ENCODE measurements at places on chromosomes 6 and 20. TPM values are rescaled to one million over a fixed set of nuclear protein-coding genes. Genes with fewer than 3 reads are reported as not detected.

Gene SLC26A8
- under 0.01 TPM for total RNA-seq

Gene PHACTR1
- 0.08 TPM for total RNA-seq

Gene SCRT2
- not detected for total RNA-seq

Gene SLC22A23
- 25.2 TPM for total RNA-seq

Gene COX4I2
- not detected for total RNA-seq

Gene SUMO4
- 0.70 TPM for total RNA-seq

Gene PRKN
- total RNA-seq = 3.9 TPM

Gene SPAG4
- total RNA-seq = 17.3 TPM

Gene HLA-DRB5
- not detected for total RNA-seq

Gene KCNK16
- not detected for total RNA-seq

Gene SH3BGRL2
- total RNA-seq = 1.3 TPM

Gene PDE10A
- 1.9 TPM for total RNA-seq

Gene TCF15
- total RNA-seq = 0.12 TPM

Gene HAO1
- not detected for total RNA-seq

Gene PTCRA
- not detected for total RNA-seq

Gene DDO
- 1.7 TPM for total RNA-seq

Gene COL9A3
- 0.30 TPM for total RNA-seq

Gene NFATC2
- total RNA-seq = 0.60 TPM

Gene ADAM33
- total RNA-seq = 48.6 TPM

Gene ZNF311
- 0.94 TPM for total RNA-seq

Gene CDSN
- total RNA-seq = not detected

Gene TCF21
- 3.5 TPM for total RNA-seq

Gene CST4
- not detected for total RNA-seq

Gene SIRPD
- not detected for total RNA-seq

Gene CLPSL2
- not detected for total RNA-seq

Gene BCKDHB
- total RNA-seq = 10.6 TPM

Gene MYH7B
- 0.47 TPM for total RNA-seq

Gene TAAR5
- not detected for total RNA-seq

Gene VSTM2L
- total RNA-seq = 2.9 TPM

Gene RIMS1
- 3.2 TPM for total RNA-seq

Gene SRMS
- not detected for total RNA-seq

Gene APOM
- total RNA-seq = 1.5 TPM

Gene KLC4
- total RNA-seq = 15.2 TPM

Gene UBD
- total RNA-seq = not detected

Gene SLC25A27
- total RNA-seq = 0.75 TPM

Gene BPIFB4
- total RNA-seq = 0.23 TPM

Gene ISM1
- not detected for total RNA-seq

Gene ACSS1
- 14.0 TPM for total RNA-seq

Gene MOXD1
- total RNA-seq = 81.2 TPM

Gene FAM50B
- total RNA-seq = 11.9 TPM

Gene EYS
- total RNA-seq = under 0.01 TPM

Gene MYBL2
- 3.6 TPM for total RNA-seq
